GM04504 (cell line): ENCODE measurements at places on chromosomes 1 and 21.
A peak's percentile ranks its signal among the peaks of the same experiment; 100 is the strongest.

DNA sequence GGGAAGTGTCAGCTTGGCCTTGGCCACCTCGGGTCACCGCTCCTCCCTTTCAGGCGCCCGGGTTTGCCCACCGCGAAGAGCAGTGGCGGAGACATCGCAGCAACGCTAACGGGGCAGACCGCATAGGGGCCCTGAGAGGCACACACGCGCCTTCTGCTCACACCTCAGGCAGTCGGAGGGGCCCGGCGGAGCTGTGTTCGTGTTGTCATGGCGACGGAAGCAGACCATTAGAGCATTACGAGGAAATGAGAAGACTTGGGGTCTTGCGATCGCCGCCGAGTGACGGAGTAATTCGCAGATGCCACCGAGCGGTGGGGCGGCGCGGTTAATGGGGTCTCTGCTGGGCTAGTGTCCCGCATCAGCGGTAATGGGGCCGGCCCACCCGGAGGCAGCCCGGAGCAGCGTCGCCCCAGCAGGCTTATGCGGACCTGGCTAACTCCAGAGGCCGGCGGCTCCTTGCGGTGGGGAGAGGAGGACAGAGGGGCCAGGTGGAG is 144.1 kb downstream of the TNR start:
- no peak for DNase-seq

DNA sequence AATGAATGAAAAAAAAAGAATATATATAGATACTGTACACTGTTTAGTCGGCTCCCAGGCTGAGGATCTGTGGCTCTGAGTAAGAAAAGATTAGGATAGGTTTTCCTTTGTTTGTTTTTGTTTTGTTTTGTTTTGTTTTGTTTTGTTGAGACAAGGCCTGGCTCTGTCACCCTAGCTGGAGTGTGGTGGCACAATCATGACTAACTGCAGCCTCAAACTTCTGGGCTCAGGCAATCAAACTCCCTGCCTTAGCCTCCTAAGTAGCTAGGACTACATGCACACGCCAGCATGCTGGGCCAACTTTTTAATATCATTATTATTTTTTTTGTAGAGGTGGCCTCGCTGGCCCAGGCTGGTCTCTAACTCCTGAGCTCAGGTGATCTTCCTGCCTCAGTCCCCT is 87.9 kb upstream of the PTBP2 start:
- no peak for DNase-seq

DNA sequence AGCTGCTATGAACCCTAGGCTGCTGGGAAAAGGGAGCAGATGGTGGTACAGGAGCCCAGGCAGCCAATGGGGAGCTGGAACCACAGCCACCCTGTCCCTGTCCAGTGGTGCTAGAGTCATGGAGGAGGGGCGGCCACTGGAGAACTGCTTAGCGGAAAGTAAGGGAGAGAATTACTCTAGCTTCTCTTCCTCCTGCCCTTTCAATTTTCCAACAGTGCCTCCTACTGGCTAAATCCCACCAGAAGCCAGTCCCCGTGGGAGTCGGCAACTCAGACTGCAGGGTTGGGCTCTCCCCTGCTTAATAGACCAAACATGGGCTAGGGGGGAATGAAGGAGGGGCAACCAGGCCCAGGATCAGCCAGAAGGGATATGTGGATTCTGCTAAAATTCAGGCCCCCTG is 154.5 kb downstream of the ACTL8 start:
- peak; percentile 14 for DNase-seq

DNA sequence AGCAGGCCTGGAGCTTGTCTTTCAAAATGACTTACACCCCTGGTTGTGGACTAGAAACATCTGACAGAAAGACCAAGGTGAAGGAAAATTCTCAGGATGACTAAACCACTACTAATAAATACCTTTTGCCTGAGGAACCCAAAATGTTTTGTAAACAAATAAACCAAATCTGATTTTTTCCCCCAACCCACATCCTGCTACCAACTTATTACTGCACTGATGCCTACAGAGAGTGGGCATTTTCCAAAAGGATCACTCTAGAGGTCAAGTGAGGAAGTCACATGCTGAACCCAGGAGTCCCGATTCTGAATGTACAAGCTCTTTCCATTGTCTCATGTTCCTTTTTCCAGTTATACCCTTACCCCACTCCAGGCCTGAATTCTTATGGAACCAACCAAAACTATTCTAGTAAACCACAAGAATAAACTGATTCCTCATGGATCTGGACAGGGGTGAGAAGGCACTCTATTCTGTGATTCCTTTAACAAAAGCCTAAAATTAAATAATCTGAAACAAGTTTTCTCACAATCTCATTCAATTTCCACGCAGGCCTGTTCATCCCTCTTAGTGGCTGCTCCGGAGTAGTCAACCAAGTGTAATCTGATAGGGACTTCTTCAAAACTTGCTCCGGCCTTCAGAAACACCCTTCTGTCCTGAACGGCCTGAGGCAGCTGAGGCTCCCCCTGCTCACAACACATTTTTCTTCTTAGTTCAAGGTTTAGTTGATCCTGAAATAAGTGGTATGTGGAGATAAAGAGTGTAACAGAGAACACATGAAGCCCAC is 1.4 kb downstream of the PI4KB start:
- no peak for DNase-seq

DNA sequence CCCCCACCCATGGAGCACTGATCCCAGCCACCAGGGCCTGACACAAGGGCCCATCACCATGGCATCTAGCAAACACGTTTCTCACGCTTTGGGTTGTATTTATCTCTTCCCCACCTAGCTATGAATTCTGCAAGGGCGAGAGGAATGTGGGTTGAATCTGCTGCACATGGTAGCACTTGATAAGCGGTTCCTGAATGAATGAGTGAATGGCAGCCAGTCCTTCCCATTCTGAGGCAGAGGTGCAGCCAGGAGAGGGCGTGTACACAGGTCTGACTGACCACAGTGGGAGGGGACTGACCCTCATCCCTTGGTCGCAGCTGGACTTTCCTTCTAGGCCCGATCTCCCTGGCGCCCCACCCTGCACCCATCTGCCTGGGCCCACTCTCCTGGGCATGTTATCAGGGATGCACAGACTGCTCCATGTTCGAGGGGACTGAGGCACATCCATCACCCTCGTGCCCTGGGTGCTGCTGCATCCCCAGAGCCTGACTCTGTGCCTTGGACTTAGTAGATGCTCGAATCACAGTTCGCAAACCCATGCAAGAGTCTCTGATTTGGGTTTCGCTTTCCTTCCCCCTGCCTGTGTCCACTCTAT is 1.0 kb downstream of the RD3 start:
- no peak for DNase-seq

- DNase-seq = no peak
Measured at GRCh38 chr1:43464681-43465504, 11.2 kb upstream of the HYI start.

DNA sequence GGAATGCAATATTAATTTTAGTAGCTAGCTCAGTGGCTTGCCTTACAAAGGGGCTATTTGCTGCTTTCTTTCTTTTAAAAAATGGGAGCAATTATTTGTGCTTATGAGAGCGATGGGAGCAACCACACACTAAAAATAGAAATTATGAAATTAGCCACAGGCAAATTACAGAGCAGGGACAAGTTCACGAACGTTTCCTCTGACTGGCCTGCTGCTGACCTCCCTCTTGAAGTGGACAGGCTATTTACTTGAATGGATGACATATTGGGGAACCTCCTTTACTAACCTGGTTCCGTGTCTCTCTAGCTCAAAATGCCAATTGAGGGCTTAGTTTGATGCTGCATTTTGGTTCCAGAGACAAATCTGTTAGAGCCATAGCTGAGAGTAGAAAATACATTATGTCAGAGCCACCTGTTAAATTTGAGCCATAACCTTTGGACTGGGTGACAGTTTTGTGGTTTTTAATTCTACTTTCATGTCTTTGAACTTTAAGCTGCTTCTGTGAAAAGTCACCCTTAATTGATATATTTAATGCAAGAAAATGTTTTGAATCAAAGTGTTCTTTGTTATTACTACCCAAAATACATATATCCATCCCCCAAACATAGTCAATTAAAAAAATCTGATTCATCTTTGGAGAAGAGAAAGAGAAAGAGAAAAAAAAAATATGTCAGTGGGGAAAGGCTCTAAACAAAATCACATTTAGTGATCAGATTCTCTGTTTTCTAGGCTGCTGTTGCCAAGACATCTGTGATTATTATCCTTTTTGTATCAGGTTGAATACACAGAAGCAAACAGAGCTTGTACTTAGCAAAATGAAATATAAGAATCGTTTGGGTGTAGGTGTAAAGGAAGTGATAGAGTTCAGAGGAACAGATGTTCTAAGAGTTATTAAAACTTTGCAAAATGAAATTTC is 351.9 kb downstream of the ADGRL2 start:
- DNase-seq = no peak

DNA sequence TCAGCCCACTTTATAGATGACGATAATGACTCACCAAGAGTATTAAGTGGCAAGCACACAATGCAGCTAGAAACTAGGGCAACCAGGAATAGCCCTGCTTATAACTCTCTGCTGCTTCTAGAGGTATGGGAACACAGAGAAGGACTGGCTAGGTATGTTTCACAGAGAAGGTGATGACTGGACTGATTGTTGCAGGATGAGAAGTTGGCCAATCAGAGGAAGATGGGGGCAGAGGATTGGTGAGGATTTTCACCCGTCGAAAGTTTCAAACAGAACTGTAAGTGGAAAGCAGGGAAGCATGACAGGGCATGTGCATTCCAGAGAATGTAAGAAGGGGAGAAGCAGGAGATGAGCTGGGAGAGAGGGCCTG is 222.4 kb upstream of the JUN start:
- no peak for DNase-seq

DNA sequence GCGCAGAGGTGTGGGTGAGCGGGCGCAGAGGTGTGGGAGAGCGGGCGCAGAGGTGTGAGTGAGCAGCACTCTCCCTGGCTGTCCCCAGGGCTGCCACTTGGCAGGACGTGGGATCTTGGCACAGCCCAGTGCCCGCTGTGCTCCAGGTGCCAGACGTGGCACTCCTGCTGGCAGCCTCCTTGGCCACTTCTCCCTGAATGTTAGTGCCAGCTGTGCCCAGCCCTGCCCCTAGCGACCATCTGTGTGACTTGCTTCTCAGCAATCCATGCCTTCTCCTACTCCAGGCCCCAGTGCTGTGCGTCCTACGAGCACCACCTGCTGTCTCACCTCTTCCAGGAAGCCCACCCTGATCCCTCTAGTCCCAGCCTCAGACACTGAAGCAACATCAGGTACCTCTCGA is 30.5 kb downstream of the KRTAP10-1 start:
- DNase-seq = no peak

DNA sequence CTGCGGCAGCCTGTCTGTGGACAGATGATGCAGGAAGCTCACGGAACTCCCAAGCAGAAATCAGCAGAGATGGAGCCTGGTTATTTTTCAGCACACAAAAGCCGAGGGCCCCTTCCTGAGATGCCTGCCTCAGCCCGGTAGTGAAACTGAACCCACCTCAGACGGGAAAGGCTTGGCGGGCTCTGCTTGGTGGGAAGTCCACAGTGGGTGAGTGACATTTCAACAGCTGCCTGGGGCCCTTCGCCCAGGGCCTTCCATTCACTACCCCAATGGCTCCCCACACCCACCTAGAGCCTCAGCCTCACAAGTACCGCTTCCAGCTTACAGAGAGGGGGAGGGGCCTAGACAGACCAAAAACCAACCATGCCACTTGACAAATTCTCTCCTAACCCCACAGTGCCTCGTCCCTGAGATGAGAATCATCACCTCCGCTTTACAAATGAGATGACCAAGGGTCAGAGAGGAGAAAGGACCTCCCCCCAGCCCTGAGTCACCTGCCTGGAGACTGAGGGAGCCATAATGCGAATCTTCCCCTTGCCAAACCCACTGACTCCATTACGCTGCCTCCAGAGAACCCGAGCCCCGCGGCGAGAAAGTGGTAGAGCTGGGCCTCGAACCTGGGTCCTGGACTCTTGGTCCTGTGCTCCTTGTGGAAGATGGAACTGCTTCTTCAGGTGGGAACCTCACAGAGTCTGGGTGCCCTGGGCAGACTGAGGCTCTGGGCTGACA is 3.4 kb upstream of the ECE1 start:
- DNase-seq = no peak

GRCh38 chr1:47545912-47546483 is 108.2 kb downstream of the FOXD2 start:
- no peak for DNase-seq

DNA sequence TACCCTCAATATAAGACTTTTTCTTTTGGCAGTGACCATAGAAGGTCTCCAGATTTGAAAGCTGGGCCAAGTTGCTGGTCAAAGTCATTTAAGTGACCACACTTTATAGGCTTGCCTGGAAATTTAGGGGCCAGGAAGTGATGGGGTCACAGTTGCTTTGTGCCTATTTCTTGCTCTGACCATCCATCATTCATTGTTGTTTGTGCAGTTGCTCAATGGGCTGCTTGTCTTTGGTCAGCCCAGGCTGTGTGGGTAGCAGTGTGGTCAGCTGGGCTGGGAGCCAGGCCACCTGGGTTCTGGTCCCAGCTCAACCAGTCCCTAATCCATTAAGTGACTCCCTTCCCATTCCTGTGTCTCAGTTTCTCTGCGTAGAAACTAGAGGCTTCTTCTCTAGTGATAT is 2.1 kb upstream of the OTUD7B start:
- no peak for DNase-seq

DNA sequence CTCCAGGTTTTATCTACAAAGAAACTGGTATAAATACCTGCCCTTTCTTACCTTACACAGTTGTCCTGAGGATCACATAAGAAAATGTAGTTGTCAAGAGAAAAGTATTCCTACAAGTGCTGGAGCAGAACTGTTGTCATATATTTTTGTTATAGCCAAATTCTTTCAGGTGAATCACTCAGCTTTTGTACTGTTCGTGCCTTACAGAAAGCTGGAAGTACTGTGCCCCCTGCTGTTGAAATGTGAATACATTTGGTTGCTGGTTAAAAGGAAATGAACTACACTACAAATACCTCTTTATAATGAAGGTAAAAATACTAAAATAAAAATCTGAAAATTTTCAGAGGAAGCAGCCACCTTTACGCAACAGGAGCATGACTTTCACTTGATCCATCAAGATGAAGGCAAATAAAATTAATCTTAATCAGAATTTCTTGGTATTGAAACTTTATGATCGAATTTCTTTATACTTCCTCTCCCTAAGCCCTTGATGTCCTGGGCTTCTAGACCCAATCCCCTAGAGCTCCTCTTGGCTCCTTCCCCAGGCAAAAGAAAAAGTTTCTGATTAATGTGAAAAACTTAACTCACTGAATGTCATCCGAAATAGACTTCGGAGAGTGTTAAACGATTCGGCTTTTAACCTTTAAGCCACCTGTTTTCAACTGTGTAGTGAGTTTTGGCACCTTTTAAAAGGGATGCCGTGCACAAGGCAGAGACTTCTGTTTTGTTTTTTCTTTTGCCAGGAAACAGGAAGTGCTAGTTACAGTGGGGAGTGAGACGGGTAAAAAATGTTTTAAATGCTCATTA is 12.5 kb downstream of the CHML start:
- peak; percentile 55 for DNase-seq
